ENCODE measurements at places on chromosomes 5 and 9. TPM values are rescaled to one million over a fixed set of nuclear protein-coding genes. Genes with fewer than 3 reads are reported as not detected.

DNA sequence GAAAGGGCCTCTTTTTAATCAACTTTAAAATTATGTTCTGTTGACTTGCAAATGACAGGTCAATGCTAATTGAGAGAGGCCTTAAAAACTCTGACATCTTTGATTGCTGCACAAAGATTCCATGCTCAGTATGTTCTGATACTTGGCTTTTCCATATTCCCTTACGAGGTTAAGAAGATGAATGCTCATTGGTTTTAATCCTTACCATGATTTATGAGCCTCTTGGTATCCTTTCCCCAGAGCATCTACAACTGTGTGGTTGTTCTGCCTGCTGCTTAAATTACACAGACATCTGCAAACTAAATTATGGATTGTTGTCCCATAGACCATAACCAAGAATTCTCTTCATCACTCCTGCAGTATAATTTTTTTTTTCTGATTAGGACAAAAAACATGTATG is 352.6 kb downstream of the CDH12 start:
- no peak for DNase-seq

DNA sequence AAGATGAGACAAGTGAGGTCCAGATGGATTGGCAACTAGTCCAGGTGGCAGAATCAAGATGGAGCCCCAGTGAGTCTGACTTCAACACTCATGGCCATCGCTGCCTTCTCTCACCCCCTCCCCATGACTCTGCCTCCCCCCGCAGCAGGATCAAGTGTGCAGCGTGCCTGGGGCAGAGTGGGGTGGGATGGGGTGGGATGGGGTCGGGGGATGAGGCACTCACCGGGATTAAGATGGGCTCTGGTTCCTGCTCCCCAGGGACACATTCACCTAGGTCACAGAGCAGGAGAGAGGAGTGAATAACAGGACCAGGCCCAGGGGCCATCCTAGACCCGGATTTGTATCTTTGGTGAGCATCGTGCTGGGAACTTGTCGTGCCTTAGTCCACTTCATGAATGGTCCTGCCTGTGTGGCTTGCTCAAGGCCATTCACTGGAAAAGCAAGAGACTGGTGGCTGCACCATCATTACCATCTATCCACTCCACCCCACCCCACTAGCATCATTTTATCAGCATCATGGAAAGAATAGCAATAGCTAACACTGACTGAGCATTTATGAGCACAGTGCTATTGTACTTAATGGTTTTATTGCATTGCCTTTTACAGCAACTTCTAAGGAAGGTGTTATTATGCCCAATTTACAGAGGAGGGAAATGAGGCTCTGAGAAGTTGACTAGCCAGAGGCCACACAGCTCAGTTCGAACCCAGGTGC is 8.5 kb downstream of the AMBP start:
- peak; percentile 30 for DNase-seq

DNA sequence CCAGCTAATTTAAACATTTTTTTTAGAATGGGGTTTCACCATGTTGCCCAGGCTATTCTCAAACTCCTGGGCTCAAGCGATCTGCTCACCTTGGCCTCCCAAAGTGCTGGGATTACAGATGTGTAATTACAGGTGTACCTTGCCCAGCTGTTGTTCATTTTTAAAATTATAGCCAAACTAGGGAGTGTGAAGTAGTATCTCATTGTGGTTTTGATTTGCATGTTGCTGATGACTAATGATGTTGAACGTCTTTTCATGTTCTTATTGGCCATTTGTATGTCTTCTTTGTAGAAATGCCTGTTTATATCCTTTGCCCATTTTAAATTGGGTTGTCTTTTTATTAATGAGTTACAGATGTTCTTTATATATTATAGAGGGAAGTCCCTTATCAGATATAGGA is 31.5 kb downstream of the EHMT1 start:
- no peak for DNase-seq

DNA sequence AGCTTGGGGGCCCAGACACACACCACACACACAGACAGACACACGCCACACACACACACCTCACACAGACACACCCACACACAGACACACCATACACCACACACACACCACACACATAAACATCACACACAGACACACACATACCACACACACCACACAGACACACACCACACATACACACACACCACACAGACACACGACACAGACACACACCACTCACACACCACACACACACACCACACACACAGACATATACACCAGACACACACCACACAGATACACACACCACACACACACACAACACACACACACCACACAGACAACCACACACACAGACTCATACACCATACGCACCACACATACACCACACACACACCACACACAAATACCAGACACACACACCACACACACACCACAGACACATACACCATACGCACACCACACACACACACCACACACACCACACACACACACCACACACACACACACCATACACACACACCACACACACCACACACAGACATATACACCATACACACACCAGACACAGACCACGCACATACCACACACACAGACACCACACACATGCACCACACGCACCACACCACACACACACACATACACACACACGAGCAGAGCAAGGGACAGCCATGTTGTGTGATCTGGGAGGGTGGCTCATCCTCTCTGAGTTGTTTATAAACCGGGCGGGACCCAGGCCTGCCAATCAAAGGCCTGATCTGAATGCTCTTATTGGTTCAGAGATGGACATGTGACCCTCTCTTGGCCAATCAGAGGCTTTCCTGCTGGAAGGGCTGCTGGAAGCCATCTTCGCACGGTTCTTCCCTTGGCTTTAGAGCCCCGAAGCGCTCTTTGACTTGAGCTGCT is 148.3 kb downstream of the GAPVD1 start:
- DNase-seq = no peak

DNA sequence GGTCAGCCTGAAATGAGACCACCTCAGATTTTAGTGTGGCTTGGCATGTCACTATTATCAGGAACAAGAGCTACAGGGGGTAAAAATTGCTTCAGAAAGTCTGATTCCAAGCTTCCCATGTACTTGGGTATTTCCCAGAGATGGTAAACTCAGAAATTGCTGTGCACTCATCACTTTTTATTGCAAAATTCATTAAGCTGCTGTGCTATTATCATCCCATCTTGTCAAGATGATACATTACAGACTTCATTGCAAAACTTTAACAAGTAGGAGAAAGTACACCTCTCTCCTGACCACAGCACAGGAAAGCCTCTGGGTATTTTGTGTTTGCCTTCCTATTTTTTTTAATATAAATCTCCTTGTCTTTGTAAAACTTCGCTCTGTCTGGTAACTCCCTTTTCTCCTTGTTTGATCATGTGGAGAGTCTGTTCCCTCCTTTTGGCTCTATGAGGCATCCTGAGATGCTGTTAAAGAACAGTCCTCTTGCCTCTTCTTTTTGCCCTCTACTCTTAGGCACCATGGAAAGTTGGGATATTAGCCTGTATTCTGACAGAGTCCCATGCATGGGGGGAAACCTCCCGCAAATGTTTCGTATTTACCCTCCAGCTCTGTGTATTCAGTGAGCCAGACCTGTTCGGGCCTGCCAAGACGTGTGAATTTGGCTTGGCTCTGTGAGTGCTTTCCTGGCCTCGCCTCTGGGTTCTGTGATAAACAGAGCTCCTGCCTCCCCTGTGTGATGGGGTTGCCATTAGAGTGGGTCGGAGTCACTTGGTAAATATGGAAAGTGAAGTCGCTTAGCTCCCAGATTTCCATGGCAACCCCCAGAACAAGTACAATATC is 260.7 kb downstream of the NR3C1 start:
- DNase-seq = peak; percentile 81

DNA sequence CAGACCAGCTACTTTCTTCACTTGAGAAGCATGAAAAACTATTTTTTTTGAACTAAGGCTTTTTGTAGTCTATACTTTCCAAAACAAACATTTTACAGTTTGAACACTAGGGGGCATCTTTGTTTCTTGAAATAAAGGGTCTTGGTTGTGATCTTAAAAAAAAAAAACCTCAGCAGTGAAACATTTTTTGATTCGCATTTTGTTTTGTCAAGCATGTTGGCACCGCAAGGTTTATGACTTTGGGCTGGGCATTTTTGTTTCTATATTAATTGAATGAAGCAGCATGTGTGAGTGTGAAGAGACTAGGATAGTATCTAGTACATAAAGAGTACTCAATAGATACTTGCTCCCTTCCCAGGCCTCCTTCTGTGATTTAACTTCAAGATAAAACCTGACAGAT is 31.6 kb upstream of the ACOT12 start:
- DNase-seq = no peak

Gene SRD5A1
- polyA plus RNA-seq = 6.6 TPM

Gene CDH12
- polyA plus RNA-seq = 0.04 TPM

Gene PCDHB14
- polyA plus RNA-seq = 1.0 TPM

Gene UAP1L1
- polyA plus RNA-seq = 6.0 TPM

Measured in sigmoid colon (tissue), 7 donors.